A549 treated with CpdA at 1 μM for 4 hours (cell line): ENCODE measurements at places on chromosomes 13 and 19. TPM values are rescaled to one million over a fixed set of nuclear protein-coding genes. Genes with fewer than 3 reads are reported as not detected.

EDNRB gene
- total RNA-seq = not detected in 5 replicates

MUC16 gene
- total RNA-seq = 0.02 to 0.08 TPM (median 0.03 TPM) in 5 replicates

NCAN gene
- total RNA-seq = 0.03 to 0.20 TPM (median 0.11 TPM) in 4 of 5 replicates, not detected in the other

TNFSF9 gene
- 4.1 to 9.2 TPM (median 7.2 TPM) in 5 replicates for total RNA-seq

LRRC25 gene
- total RNA-seq = 0.05 TPM in 2 of 5 replicates, not detected in the others

OR7E24 gene
- not detected in 5 replicates for total RNA-seq

ZNF575 gene
- 1.4 to 2.7 TPM (median 1.9 TPM) in 5 replicates for total RNA-seq

LIN37 gene
- total RNA-seq = 17.4 to 27.7 TPM (median 23.3 TPM) in 5 replicates

CEACAM19 gene
- 8.2 to 12.9 TPM (median 9.6 TPM) in 5 replicates for total RNA-seq

PODNL1 gene
- 0.87 to 1.5 TPM (median 1.2 TPM) in 5 replicates for total RNA-seq

CCL25 gene
- not detected in 5 replicates for total RNA-seq

ONECUT3 gene
- 0.01 TPM in 2 of 5 replicates, not detected in the others for total RNA-seq

C3 gene
- 37.2 to 48.7 TPM (median 44.4 TPM) in 5 replicates for total RNA-seq

SHISA7 gene
- not detected in 5 replicates for total RNA-seq

CRX gene
- not detected in 5 replicates for total RNA-seq

ADGRE2 gene
- 0.40 to 0.87 TPM (median 0.51 TPM) in 5 replicates for total RNA-seq

ZNF460 gene
- 0.84 to 1.1 TPM (median 0.89 TPM) in 5 replicates for total RNA-seq

SYDE1 gene
- total RNA-seq = 13.0 to 17.7 TPM (median 13.8 TPM) in 5 replicates

CALR gene
- total RNA-seq = 606 to 640 TPM (median 607 TPM) in 5 replicates

ZNF578 gene
- total RNA-seq = not detected in 5 replicates

SLAIN1 gene
- 0.45 to 0.90 TPM (median 0.64 TPM) in 5 replicates for total RNA-seq

HRC gene
- 0.07 to 0.14 TPM in 2 of 5 replicates, not detected in the others for total RNA-seq

EFNB2 gene
- total RNA-seq = 1.4 to 2.2 TPM (median 1.9 TPM) in 5 replicates

SIGLEC6 gene
- total RNA-seq = not detected in 5 replicates

ADPRHL1 gene
- 11.1 to 13.5 TPM (median 11.7 TPM) in 5 replicates for total RNA-seq

SIAH3 gene
- total RNA-seq = not detected in 5 replicates

CPB2 gene
- not detected in 5 replicates for total RNA-seq

IGFL2 gene
- total RNA-seq = 0.20 to 1.2 TPM (median 0.83 TPM) in 5 replicates

VAV1 gene
- total RNA-seq = 6.2 to 9.5 TPM (median 7.4 TPM) in 5 replicates

ZSWIM9 gene
- total RNA-seq = 5.7 to 8.5 TPM (median 7.5 TPM) in 5 replicates

TMEM145 gene
- total RNA-seq = 3.0 to 3.9 TPM (median 3.5 TPM) in 5 replicates

VSTM2B gene
- total RNA-seq = not detected in 5 replicates

CFAP97D2 gene
- not detected in 5 replicates for total RNA-seq

CYP4F3 gene
- total RNA-seq = 2.1 to 2.9 TPM (median 2.4 TPM) in 5 replicates

IGFL1 gene
- 1.3 to 3.6 TPM (median 2.7 TPM) in 5 replicates for total RNA-seq

OR10H1 gene
- total RNA-seq = not detected in 5 replicates

LRRC4B gene
- 0.31 to 0.76 TPM (median 0.60 TPM) in 5 replicates for total RNA-seq

TNNT1 gene
- total RNA-seq = 115 to 148 TPM (median 126 TPM) in 5 replicates

ZNF442 gene
- total RNA-seq = not detected in 5 replicates

CERS1 gene
- total RNA-seq = 4.6 to 5.7 TPM (median 4.9 TPM) in 5 replicates

PEPD gene
- total RNA-seq = 98.1 to 123 TPM (median 118 TPM) in 5 replicates

SHISA2 gene
- 0.01 TPM in 1 of 5 replicates, not detected in the others for total RNA-seq
